ENCODE measurements at places on chromosomes 1 and 21. TPM values are rescaled to one million over a fixed set of nuclear protein-coding genes. Genes with fewer than 3 reads are reported as not detected.

OR2L5 gene
- total RNA-seq, result not detected

GUCA2B gene
- total RNA-seq, result not detected

BCL2L15 gene
- 0.32 TPM for total RNA-seq

SLC25A34 gene
- total RNA-seq, result under 0.01 TPM

TCHHL1 gene
- total RNA-seq, result not detected

FAM72B gene
- total RNA-seq, result 5.2 TPM

KRTAP10-7 gene
- total RNA-seq, result not detected

PRRX1 gene
- total RNA-seq, result 203 TPM

TIE1 gene
- under 0.01 TPM for total RNA-seq

ERVH48-1 gene
- total RNA-seq, result not detected

DNA sequence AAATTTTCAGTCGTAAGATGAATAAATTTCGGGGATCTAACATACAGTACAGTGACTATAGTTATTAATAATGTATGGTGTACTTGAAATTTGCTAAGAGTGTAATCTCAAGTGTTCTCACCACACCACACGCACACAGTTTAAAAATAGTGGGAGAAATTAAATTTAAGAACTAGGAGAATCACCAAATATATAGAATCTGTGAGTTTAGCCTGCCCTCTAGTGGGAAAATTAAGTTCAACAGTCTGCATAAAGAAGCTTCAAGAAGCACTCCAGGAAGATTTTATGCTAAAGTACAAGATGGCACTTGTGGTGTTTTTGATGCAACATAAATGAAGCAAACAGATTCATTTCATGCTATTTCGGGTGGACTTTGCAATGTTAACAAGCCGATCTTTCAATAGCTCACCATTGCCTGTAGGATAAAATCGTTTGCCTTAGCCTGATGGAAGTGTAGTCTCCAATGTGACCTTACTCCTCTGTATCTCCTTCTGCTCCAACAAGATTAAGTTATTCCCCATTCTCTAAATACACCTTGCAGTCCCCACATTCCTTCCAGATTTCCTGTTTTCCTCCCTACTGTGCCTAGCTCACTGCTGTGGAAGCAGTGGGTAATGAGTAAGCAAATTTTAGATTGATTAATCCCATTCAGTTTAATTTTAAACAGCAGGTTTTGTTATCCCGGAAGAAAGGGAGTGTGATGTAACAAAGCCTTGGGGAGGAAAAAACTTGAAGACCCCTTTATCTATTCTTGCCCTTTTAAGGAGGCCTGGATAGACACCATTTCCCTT is 8.7 kb upstream of the PIK3C2B start:
- DNase-seq, result peak; percentile 81

- no peak for DNase-seq
These were observed 17.3 kb downstream of the ABCA4 start for GRCh38 chr1:94103608-94104007.

DNA sequence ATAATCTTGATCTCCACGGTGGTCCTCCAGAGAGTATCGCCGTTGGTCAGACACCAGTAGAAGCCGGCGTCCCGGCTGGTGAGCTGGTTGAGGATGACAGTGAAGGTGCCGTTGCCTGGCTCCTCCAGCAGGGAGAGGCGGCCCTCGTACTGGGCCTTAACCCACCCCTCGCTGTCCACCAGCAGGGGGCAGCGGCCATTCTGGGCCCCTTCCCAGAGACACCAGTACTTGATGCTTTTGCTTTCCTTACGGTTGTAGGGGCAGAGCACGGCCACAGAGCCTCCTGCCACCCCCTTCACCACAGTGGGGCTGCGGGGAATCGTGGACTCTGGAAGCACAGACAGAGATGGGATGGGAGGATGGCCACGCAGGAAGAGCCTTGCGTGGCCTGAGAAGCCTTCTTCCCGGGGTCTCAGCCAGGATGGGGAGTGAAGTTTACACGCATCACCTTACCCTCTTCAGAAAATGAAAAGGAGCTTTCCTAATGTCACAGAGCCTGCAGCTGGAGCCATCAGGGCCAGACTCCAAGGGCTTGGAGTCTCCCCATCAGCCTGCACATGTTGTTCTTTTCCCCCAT is 10.7 kb downstream of the PIGR start:
- peak; percentile 56 for DNase-seq

DNA sequence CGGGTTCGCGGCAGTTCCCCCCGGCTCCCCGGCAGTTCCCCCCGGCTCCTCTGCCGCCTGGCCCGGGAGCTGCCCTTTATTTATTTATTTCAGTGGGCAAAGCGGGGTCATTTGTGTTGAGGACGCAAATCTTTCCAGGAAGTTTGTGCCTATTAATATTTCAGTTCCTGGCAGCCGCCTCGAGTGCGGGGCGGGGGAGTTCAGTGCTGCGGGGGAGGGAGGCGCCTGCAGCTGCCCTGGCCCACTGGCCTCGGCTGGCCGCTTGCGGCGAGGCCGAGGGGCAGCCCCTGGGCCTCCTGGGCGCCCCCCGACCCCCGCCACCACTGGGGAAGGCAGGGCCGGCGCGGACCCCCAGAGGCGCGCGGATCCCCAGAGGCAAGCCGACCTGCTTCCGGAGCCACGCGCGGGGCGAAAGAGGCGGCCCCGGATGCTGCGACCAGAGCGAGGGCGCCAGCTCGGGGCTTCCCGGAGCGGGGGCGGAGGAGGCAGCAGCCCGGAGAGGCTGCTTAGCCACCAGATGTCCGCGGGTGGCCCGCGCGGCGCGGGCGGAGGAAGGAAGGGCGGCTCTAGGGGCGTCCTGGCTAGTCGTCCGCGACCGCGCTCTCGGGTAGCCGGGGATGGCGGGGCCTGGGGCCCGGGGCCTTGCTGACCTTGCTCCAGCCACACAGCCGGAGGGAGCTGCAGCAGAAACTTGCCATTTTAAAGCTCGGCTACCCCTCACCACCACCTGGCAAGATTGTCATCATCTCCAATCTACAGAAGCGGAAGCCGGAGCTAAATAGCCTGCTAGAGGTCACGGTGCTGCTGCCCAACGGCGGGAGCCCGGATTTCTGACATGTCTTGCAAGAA is 48.0 kb downstream of the H3-3A start:
- DNase-seq, result peak; percentile 73

GRCh38 chr21:45293726-45294401 is 6.2 kb upstream of the POFUT2 start:
- DNase-seq, result no peak

DNA sequence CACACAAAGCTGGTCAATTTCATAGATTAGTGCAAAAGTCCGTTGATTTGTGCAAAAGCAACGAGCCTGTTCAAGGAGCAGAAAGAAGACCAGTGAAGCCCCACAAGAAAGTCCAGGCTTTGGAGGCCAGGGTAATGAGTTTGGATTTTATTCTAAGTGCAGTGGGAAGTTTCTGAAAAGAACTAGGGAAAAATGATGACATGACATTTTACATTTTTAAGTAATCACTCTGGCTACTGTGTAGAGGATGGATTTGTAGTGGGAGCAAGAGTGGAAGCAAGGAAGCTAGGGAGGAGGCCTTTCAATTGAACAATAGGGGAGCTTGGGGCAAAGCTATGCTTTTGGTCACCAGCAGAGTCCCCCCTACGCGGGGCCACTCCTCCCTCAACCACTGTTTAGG is 186.2 kb downstream of the ZNF281 start:
- DNase-seq, result no peak

DNA sequence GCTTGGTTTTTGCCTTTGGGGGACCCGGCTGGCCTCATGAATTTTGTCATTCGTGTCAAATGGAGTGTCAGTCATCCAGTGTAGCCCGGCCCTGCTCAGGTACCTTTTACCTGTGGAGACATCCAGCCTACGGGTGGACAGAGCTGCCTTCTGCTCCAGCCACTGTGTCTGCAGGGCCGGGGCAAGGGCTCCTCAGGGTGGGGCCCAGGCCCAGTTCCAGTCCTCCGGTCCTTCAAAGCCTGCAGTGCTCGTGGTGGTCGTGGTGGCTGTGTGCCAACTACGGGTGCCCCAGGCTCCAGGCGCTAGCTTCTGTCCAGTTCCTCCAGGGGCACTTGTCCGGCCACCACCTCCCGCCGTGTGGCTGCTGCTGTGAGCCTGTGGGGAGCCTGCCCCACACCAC is 54.8 kb downstream of the TRIM11 start:
- DNase-seq, result no peak

DNA sequence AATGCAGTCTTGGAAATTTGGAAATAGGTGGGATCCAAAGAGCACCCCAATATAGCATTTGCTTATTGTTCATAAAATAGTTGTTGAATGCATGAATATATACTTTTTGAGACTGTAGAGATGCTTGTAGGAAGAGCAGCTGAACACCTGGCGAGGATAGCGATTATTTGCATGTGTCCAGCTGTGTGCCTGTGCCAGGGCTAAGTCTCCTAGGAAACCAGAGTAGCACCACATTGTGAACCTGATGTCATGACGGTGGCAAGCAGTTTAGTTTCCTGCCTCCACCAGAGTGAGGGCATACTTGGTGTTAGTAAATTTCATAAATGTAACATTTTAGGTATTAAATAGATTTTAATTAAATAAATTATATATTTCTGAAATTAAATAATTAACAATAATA is 37.3 kb upstream of the IRF2BP2 start:
- no peak for DNase-seq

DNA sequence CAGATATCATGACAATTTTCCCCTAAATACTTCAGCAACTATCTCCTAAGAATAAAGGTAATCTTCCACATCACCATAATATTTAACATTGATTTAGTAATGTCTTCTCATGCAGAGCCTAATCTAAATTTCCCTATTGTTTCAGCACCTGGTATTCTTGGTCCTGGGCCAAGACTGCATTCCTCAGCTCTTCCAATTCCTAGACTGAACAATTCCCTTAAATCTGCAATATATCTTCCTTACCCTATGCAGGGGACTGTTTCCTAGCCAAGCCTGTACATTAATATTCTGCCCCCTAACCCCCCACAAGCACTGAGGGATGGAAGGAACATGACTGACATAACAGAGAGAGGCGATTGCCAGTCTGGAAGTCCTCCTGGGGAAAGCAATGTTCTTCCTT is 28.7 kb upstream of the DISP1 start:
- no peak for DNase-seq

DNA sequence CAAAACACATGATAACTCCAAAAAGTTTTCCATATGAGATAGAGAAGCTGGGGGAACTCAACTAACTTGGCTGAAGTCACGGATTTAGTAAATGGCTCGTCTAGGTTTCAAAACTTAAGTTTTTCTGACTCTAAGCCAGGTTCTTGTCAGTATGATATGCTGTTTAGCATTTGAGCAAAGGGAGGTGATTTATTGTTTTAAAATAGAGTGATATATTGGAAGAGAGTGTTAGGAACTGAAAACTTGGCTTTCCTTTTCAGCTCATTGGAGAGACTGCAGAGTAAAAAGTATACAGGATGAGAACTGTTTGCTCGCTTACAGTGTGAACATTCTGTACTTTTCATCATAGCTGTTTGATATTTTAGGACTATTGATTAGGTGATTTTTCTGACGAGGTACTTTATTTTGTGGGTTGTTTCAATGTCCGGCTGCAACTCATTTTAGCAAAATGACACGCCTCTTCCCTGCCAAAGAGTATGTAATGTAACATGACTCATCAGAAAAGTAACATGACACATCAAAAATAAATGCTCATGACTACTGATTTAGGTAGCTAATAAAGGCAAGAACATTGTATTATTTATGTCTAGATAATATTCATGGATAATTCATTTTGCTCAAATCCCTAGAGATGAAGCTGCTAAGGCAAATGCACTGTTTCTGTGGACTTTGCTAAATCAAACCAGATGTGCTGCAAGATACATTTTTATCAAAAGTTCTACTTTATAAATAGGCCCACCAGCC is 355.1 kb downstream of the GPATCH2 start:
- peak; percentile 45 for DNase-seq

DNA sequence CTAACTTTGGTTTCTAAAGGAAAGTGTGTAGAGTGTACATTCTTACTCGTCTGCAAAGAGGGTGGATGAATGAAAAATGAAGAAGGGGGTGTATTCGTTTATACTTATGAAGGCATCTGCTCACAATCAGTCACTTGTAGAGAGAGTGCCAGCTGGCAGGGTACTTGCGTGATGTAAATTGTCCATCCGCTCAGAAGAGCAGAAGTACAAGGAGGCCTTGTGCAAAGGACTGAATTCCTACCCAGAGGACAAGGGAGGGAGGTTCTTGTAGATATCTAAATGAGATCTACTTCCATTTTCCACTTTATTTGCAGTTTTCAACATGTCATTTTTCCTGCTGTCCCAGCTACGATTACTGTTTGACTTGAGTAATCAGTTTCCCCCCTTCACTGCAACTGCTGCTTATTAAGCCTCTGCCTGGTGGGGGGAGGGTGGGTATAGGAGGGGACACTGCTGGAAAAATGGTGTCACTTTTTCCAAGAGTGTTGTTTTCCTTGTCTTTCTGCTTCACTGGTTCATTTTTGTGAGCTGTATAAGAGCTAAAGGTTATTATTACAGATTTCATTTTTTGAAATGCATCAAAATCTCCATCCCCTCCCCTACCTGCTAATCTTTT is 67.3 kb downstream of the LAMC1 start:
- peak; percentile 70 for DNase-seq

GRCh38 chr1:44848456-44849181 is 5.6 kb upstream of the PTCH2 start:
- no peak for DNase-seq

DNA sequence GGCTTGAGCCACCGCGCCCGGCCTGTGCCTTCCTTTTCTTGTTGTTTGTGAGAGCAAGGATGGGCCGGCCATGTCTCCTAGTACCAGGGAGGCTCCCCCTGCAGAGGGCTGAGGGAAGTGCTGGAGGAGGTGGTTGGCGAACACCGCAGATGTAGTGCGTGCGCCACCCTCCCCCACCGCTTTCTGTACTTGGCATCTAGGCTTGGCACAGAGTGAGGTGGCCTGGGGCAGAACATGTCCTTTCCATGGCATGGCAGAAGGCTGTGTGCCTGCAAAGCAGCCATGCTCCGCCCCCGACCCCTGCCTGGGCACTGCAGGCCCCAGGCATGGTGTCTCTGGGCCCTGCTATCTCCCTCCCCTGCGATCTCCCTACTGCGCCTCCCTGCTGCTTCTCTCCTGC is 30.7 kb downstream of the ALPL start:
- DNase-seq, result no peak

GRCh38 chr1:97385536-97386277 is 535.1 kb downstream of the DPYD start:
- no peak for DNase-seq

GRCh38 chr1:148308832-148309458 is 156.9 kb upstream of the NBPF11 start:
- DNase-seq, result peak; percentile 3

GRCh38 chr1:207984831-207985572 is 74.1 kb upstream of the CD34 start:
- no peak for DNase-seq

DNA sequence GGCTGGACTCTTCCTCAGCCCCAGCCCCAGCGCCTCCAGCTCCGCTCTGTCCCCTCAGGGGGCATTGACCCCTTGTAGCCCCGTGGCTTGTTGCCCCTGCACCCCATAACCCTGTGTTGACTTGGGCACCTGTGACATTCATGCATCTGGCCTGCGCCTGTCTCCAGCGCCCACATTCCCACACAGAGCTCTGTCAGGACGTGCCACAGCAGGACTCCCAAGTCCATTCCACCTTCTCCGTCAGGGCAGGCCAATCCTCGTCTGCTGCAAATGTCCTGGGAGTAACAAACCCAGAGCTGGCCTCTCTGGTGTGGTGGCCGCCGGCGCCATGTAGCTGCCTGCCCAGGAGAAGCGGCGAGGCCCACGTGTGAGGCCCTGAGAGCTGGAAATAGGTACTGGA is 60.6 kb downstream of the AGPAT3 start:
- no peak for DNase-seq

Measured in fibroblast of villous mesenchyme (primary cell).